ENCODE measurements at places on chromosomes 12 and 14. TPM values are rescaled to one million over a fixed set of nuclear protein-coding genes. Genes with fewer than 3 reads are reported as not detected.

DNA sequence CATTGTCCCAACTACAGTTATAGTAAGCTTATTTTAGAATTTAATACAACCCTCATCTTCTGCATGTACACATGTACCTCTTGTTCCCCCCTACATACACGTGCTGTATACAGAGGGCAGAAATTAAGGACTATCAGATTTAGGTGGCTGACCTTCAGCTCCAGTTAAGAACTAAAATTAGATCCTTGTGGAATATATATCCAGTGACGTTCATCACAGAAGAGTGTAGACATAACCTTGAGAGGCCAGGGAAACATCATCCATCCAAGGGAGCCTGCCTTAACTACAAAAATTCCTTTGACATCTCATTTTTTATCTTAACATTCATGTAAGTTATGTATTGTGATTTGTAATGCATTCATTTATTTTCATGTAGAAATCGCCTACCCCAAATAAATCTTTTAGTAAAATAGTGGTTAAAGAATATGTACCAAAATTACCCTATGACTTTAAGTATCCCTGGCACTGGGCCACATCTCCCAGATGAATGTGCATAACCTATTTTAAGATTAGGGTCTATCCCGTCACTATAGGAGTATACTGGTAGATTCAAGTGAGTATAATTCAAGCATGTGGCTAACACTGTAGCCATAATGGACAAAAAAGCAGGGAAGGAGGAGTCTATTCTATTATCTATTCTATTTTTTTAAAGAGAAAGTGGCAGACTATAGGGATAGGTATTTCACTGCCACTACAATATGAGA lies 27.5 kb downstream of the RIC8B start:
- no peak for DNase-seq

GRCh38 chr14:34331728-34332623 lies 130.1 kb downstream of the SPTSSA start:
- DNase-seq = peak; percentile 70

GRCh38 chr14:100834082-100834793 lies 8.3 kb downstream of the MEG3 start:
- DNase-seq = no peak

- DNase-seq = no peak
Observed at GRCh38 chr12:6947615-6948014, 3.5 kb upstream of the PTPN6 start.

- DNase-seq = peak; percentile 21
Observed at GRCh38 chr14:104394409-104394851, 185.1 kb upstream of the C14orf180 start.

- DNase-seq = no peak
Observed at GRCh38 chr14:84927096-84927827, 602.7 kb upstream of the FLRT2 start.

DNA sequence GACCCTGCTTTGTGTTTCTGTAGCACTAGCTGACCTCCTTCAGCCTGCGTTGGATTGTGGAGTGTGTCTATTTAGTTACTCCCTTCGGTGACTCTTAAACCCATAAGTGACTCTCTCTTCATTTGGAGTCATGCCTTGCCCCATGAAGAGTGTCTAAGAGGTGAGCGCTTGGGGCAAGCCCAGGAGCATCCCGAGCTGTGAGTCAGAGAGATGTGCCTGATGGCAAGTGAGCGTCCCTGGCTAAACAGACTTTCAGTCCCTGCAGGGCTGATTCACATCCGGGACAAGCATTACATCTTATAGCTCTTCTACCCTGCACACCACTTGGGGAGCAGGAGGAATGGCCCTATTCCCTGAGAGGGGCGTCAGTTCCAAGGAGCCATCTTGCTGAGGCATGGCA lies 24.3 kb upstream of the ATF1 start:
- DNase-seq = no peak

DNA sequence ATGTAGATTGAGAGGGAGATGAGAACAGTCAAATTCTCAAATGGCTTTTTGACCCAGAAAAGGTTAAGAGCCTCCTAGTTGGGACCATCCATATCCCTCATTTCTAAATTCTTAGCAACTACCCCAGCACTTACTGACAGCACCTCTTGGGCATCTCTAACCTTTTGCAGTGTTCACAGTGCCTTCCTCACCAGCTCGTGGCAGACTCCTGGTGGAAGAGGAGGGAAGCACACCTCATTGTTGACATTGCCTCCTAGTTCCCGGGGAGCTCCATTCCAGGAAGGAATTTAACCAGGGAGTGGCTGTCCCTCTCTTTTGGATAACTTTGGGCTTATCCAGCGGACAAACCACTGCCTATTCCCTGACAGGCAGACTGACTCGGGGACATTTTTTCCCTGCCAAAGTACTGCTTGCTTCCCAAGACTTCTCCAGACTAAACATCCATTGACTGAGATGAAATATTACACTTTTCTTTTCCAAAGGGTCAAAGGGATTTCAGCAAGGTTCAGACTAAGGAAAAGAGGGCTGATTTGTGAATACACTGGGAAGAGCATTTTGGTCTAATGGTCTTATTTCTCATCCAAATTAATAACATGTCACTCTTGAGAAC lies 9.0 kb upstream of the OR6J1 start:
- DNase-seq = peak; percentile 57

- DNase-seq = no peak
Observed at GRCh38 chr12:96172981-96173380, 21.2 kb upstream of the ELK3 start.

GRCh38 chr12:45990468-45991283 lies at the start of gene SCAF11:
Gene SCAF11, minus strand, starts transcription at chr12:45990574. Its CDS starts 26,407 bp downstream, at chr12:45964167.
- DNase-seq = peak; percentile 100

DNA sequence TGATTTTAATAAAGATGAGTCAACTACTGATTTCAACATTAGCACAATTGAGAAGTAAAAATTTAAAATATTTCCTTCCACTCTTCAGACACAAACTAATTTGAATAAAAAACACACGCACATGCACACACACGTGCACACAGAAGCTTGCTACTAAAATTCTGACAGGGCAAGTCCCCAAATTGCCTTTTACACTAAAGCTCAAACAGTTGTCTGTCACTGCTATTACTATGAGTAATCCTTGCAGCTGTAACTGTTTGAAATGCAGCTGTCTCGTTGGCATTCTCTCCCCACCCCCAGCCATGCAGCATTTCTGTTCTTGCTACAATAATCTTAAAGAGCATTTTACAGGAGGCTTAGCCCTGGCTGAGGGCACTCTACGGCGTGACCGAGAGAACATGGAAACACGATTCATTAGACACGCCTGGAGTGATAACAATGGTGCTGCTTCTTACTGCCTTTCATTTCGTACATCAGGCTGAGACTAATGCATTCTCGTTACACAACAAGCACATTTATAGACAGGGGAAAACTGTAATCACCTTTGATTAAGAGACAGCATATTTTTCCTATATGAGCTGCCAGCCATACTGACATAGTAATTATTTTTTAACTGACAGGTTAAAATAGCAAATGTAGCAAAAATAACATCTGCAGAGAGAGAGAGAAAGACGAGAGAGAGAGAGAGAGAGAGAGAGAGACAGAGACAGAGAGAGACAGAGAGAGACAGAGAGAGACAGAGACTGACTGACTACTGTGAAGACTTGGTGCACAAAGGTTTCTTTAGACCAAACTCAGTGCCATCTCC lies 153.8 kb downstream of the MED13L start:
- no peak for DNase-seq

DNA sequence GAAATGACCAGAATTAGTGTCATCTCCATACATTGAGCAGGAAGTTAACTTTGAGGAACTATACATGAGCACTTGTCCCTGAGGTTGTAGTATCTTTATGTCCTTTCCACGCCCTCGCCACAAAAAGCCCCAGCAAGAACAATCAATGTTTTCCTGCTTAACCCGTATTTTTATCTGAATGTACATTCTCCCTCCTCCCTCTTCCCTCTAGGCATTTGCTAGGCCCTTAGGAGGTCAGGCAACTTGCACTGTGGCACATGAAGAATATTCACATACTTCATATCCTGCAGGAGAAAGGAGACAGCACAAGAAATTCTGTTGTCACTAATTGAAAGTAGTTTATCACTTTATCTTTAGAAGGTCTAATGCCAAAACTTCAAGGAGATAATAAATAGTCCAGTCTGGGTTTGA lies 18.1 kb upstream of the DUSP6 start:
- DNase-seq = no peak

DNA sequence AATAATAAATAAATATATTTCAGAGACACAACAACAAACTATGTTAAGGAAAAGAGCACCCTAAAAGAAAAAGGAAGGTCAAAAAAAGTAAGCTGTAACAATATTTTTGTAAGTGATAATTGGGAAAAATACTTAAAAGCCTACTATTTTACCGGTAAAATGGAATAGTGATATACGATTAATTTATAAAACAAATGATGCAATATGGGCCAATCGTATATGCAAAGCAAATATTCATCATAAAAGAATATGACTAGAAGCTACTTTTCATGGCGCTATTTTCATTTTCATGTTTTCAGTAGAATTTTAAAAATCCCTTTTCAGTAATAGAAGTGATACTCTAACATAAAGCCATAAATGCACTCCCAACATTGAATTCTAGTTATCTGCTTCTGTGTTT lies 131.0 kb upstream of the AMIGO2 start:
- DNase-seq = no peak

GRCh38 chr14:96086574-96087077 lies 47.5 kb downstream of the C14orf132 start:
- DNase-seq = no peak

DNA sequence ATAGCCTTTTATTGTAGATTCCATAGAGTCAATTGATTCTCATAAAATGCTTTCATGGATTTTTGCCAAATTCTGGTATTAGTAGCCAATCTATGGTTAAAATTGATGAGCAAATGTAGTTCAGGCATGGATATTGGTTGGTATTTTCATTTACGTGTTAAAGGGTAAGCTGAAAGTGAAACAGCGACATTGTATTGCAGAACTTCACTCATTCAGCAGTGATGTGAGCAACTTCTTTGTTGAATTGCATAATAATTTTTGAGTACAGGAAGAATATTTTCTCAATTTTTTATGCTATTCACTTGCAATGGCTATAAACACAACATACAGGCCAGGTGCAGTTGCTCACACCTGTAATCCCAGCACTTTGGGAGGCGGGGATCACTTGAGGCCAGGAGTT lies 24.2 kb upstream of the FAM222A start:
- no peak for DNase-seq

DNA sequence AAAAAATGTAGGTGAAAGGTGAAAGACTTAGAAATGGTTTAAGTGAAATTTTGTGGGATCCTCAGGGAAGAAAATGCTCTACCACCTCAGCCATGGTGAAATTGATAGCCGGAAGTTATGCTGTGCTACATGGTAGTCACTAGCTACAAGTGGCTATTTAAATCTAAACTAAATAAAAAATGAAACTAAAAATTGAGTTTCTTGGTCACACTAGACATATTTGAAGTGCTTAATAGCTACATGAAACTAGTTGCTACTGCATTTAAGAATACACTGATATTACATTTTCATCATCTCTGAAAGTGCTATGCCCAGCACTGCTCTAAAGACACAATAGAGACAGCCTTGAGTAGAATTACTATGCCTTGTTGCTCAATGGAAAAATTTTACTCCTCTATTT lies 10.3 kb upstream of the SLCO1B3 start:
- no peak for DNase-seq

- DNase-seq = no peak
Observed at GRCh38 chr12:122656298-122656697, 46.9 kb downstream of the HCAR2 start.

DNA sequence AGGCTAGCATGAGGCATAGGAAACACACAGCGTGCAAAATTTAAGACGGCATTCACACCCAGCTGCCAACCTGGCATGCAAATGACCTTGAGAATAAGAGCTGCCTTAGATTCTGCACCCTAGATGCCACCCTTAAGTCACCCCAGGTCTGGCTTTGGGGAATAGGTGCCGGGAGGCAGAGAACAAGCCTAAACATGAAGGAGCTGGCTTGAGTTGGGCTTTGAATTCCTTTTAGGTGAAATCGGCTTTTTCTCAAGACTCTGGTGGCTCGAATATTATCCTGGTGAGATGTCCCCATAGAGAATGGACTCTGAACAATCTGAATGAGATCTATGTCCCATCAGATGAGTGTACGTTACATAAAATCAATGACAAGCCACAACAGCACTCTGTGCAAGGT lies 1090.5 kb downstream of the VRK1 start:
- DNase-seq = no peak

- DNase-seq = peak; percentile 66
Observed at GRCh38 chr14:24171422-24172260, at the start of gene REC8. Gene REC8, plus strand, starts transcription at chr14:24172080. Its CDS starts 473 bp downstream, at chr14:24172553.

DNA sequence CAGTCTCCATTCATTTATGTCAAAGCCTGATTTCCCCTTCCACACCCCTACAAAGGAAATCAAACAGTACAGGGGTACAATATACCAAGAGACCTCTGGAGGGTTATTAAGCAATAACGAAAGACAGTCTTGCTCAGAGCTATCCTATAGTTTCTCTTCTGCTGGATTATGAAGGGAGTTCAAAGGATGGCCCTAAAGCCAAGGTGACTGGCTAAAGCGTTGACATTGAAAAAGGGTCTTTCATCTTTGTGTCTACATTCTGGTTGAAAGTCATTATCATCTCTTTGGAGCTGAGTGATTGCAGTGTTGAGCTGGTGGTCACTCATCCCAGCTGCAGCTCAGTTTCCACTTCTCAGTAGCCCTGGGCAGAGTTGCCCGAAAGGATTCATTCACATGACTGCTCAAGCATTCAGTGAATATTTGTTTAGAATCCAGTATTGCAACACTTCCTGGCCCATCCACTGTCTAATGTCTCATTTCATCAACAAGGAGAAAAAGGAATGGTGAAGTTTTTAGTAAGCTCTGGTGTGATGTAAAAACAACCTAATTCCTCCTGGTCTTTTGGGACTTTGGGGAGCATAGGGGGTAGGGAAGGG lies 19.2 kb upstream of the TBX5 start:
- no peak for DNase-seq

- DNase-seq = no peak
Observed at GRCh38 chr14:85075694-85076476, 454.1 kb upstream of the FLRT2 start.

DNA sequence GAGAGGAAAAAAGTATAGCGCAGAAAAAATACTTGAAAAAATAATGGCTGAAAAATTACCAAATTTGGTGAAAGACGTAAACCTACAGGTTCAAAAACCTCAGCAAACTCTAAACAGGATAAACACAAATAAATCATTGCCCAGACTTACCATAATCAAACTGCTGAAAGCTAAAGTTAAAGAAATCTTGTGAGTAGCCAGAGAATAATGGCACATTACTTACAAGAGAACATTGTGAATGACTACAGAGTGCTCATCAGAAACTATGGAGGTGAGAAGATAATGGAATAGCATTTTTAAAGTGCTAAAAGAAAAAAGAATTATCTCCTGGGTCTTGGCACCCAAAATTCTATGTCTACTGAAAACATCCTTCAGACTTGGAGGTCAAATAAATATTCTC lies 36.0 kb downstream of the ATF1 start:
- no peak for DNase-seq

- DNase-seq = no peak
Observed at GRCh38 chr12:71945121-71945520, 6.5 kb downstream of the TPH2 start.

The TRIM9 gene
- total RNA-seq = 1.6 TPM

The KLRG1 gene
- 2.4 TPM for total RNA-seq

The NPAS3 gene
- 0.09 TPM for total RNA-seq

The CARMIL3 gene
- 0.17 TPM for total RNA-seq

The KSR2 gene
- under 0.01 TPM for total RNA-seq

The TTC7B gene
- total RNA-seq = 31.0 TPM

The SYNE3 gene
- 9.0 TPM for total RNA-seq

The RAD51B gene
- 3.3 TPM for total RNA-seq

The ADAMTS20 gene
- total RNA-seq = 0.05 TPM

The PROX2 gene
- not detected for total RNA-seq

The EFS gene
- total RNA-seq = 0.67 TPM

The DCAF4 gene
- total RNA-seq = 11.0 TPM

The ABHD12B gene
- total RNA-seq = 0.09 TPM

The LHX5 gene
- not detected for total RNA-seq

All from liver (tissue), 10 donors.